Caco-2 (cell line): ENCODE measurements at places on chromosomes 4 and X.

- DNase-seq = no peak
Measured at GRCh38 chr4:69122476-69122875, 26.2 kb downstream of the UGT2B7 start.

DNA sequence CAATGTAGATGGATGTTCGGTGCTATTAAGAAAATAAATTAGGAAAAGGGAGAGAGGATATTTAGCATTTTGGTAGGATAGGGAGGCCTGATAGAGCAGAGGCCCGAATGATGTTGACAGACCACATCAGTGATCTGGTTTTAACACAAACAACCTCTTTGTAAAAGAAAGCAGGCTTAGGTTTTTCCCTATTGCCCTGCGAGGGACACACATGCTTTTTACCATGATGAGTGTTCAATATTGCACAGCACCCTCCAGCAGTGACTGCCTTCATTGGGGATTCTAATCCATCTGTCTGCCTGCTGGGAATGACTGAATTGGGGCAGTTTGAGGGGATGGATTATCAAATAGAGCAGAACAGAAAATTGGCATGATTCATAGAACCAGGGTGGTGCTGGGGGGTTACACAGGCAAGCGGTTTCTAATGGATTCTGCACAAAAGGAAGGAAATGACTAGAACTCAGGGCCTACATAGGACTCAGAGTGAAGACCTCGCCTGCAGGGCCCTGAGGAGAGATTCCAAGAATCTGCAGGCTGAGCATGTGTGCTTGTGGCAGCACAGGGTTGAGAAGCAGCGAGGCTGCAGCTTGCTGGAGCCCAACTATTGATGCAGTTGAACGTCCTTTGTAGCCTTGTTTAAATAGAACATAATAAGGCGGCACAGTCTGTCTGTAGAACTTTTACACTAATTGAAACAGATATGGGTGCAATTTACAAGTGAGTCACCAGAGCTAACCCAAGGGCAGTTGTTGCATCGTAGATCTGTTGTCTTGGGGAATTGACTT is 58.0 kb downstream of the RHOH start:
- no peak for DNase-seq

- no peak for DNase-seq
Measured at GRCh38 chr4:89549907-89550306, 242.3 kb upstream of the GPRIN3 start.

DNA sequence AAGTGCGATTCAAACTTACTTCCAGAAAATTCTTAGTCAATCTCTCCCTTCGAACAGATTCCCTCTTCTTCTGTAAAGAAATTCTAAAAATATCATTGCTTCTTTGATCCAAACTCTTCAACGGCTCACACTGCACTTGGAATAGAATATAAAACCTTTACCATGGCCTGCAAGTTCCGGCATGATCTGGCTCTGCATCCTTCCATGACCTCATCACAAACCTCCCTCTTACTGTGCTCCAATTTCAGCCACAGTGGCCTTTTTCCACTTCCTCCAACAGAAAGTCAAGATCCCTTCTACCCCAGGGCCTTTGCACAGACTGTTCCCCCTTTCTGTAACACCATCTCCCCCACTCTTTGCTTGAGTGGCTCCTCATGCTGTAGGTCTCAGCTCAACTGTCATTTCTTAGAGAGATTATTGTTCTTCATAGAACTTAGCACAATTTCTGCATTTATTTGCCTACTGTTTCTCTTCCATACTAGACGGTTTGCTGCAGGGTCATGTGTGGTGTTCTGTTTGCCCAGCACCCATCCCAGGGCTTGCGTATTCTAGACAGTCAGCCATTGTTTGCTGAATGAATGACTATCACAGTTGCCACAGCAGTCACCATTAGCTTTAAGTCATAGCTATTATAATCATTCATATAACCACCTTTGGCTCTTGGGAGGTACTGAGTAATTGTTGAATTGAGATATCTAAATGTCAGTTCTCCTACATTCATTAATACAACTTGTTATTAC is 1.9 kb upstream of the STOX2 start:
- DNase-seq = no peak

GRCh38 chr4:101555341-101555880 is 208.1 kb upstream of the PPP3CA start:
- no peak for DNase-seq

GRCh38 chr4:147943159-147943638 is 211.3 kb downstream of the ARHGAP10 start:
- no peak for DNase-seq

- no peak for DNase-seq
Measured at GRCh38 chrX:148381603-148382002, 118.8 kb upstream of the AFF2 start.

DNA sequence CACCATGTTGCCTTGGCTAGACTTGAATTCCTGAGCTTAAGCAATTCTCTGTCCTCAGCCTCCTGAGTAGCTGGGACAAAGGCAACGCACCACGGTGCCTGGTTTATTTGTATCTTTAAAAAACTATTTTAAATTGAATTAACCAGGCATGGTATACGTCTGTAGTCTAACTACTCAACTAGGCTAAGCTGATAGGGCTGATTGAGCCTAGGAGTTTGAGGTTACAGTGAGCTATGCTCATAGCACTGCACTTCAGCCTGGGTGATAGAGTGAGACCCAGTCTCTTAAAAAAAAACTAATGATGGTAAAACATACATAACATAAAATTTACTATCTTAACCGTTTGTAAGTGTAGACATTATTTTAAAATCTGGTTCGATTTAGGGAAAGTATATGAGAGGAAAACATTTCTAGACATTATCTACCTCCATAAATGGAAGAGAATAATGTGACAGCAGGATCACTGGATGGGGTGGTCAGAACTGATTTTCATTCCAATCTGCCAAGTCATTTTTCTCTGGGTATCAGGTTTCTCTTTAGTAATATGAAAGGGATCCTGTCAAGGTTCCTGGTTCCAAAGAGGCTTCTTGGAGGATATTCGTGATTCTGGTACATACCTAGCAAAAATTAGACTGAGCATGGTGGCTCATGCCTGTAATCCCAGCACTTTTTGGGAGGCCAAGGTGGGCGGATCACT is 8.7 kb upstream of the ITGB1BP2 start:
- no peak for DNase-seq

GRCh38 chrX:87337267-87337666 is 180.3 kb upstream of the KLHL4 start:
- DNase-seq = no peak

DNA sequence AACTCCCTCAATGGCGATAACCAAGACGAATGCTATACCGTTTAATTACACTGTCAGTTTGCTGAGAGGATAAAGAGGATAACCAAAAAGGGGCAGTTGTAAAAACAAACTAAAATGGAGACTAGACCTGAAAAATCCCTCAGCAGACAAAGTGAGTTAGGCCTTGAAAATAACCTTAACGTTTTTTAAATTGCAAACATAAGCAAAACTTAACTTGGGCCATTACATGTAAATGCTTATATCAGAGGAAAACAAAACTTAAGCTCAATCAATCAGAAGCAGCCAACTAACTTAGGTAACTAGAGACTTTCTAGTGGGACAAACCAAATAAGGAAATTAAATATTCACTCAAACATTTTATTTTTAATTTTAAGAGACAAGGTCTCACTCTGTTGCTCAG is 17.0 kb upstream of the TAPT1 start:
- DNase-seq = no peak

DNA sequence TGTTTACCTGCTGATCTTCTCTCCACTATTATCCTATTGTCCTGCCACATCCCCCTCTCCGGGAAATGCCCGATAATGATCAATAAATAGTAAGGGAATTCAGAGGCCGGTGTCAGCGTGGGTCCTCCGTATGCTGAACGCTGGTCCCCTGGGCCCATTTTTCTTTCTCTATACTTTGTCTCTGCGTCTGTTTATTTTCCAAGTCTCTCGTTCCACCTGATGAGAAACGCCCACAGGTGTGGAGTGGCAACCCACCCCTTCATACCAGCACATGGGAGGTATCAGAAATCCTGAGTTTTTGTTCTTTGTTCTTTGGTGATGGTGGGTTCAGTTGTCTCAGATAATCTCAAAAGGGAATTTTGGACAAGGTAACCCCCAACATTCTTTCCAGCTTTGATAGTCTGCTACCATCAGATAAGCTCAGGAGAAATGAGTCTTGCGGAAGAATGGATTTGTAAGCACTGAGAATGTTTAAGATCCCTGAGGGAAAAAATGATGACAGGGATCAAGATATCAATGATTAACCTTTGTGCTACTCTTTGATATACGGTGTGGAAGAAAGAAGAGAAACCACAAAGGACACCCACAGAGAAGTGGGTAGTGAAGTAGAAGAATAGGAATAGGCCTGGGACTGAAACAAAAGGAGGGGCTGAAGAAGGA is 117.9 kb downstream of the CEP44 start:
- peak; percentile 78 for DNase-seq

DNA sequence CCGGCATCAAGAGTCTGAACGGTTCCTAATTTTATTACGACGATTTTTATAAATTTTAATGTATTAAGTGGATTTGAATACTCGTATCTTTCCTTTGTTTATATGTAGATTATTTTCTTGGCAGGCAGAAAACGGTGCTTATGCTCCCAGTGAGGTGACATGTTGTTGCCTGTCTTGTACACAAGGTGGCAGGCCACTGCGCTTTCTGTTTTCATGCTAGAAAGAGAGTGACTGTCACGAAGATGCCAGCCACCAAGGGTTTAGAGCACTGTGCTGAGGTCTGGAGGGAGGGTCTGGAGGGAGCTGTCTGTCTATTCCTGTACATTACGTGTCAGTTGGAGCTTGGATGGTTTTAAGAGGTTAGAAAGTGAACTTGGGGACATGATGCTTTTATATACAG is 87.7 kb downstream of the SHROOM2 start:
- peak; percentile 31 for DNase-seq

DNA sequence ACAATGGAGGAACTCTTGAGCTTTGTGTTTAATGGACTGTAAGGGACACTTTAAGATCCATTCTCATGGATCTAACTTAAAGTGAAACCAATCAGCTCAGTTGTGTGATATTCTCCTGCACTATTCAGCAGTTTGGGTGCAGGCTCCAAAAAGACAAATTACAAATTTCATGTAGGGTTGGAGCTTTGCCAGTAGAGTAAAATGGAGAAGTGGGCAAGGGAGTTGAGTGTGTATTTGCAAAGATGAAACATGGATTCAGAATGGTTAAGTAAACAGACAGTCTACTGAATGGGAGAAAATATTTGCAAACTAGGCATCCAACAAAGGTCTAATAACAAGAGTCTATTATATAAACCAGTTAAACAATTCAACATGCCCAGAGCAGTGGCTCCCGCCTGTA is 21.2 kb upstream of the MID2 start:
- no peak for DNase-seq

DNA sequence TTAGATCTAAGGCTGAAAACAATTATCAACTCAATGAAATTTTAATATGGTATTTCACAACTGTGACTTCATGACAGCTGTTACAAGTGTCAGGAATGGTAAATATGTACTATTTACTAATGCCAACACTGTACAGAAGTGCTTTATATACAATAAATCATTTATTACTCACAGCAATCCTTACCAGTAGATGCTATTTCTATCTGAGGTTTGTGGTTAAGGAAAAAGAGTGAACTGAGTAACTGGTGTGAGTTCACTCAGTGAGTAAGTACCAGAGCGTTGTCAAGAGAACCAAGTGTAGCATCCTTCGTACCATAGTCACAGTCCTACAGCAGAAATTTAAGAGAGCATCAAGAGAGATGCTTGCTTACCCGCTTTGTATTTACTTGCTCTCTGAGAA is 23.3 kb downstream of the MTHFD2L start:
- DNase-seq = no peak

- no peak for DNase-seq
Measured at GRCh38 chr4:105840426-105841174, 54.7 kb upstream of the NPNT start.

DNA sequence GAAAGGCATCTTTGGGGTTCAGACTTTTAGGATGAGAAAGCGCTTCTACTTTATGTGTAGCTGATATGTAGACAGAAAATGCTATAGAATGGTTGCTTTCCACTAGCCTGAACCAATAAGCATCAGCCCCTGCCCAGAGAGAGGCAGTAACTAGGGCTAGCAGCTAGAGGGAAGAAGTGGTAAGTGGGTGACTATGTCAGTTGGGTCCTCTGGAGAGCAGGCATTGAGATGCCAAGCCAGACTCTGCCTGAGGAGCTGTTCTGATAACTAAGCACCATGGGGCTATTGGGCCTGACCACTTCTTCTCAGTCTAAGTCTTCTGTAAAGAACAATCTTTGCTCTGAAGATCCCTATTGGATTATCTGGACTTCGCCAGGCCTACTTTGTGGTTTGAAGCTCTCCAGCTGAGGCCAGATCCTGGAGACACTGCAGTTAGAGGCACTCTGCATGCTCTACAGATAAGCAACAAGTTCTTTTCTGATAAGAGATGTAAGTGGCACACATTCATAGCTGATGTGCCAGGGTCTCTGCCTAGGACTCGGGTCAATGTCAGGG is 146.1 kb downstream of the RBM46 start:
- no peak for DNase-seq

GRCh38 chrX:22699581-22700091 is 300.1 kb upstream of the DDX53 start:
- DNase-seq = no peak

GRCh38 chrX:137431693-137432488 is 134.0 kb upstream of the ZIC3 start:
- no peak for DNase-seq

- DNase-seq = no peak
Measured at GRCh38 chrX:50003927-50004326, 81.5 kb downstream of the CLCN5 start.

DNA sequence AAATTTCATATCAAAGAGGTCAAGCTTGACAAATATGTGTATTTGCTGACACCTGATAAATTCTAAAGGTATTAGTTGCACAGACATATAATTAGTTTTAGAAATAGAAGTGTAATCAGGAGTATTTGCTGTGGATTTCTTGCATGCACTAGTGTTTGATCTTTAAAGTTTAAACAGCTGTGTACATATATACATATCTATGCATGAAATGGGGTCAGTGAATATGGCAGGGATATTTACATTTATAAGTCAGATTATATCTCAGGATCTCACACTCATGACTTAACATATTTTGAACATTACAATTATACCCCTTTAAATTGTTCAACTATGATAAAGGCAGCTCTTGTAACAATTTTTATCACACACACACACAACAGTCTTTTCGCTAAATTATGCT is 547.4 kb upstream of the ACTRT1 start:
- DNase-seq = no peak

- no peak for DNase-seq
Measured at GRCh38 chr4:109985993-109986974, 73.6 kb downstream of the EGF start.

GRCh38 chrX:133437356-133437755 is 22.1 kb upstream of the GPC4 start:
- no peak for DNase-seq

DNA sequence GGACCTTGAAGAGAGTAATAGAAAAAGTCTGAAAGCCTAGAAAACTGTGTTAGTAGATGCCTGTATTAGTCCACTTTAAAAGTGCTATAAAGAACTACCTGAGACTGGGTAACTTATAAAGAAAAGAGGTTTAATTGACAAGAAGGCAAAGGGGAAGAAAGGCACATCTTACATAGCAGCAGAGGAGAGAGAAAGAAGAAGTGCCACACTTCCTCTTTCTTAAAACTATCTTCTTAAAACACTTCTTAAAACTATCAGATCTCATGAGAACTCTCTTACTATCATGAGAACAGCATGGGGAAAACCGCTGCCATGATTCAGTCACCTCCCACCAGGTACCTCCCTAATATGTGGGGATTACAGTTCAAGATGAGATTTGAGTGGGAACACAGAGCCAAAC is 18.8 kb upstream of the COL25A1 start:
- no peak for DNase-seq

GRCh38 chrX:134691453-134691852 is 33.2 kb upstream of the PLAC1 start:
- no peak for DNase-seq
